ENCODE measurements at places on chromosomes 11 and 22.

GRCh38 chr11:93933230-93933629 is 82.8 kb upstream of the VSTM5 start:
- no peak for DNase-seq

GRCh38 chr11:64990222-64990923 is 6.4 kb downstream of the BATF2 start:
- no peak for DNase-seq

- DNase-seq = no peak
Measured at GRCh38 chr22:32707971-32708370, 93.5 kb upstream of the TIMP3 start.

DNA sequence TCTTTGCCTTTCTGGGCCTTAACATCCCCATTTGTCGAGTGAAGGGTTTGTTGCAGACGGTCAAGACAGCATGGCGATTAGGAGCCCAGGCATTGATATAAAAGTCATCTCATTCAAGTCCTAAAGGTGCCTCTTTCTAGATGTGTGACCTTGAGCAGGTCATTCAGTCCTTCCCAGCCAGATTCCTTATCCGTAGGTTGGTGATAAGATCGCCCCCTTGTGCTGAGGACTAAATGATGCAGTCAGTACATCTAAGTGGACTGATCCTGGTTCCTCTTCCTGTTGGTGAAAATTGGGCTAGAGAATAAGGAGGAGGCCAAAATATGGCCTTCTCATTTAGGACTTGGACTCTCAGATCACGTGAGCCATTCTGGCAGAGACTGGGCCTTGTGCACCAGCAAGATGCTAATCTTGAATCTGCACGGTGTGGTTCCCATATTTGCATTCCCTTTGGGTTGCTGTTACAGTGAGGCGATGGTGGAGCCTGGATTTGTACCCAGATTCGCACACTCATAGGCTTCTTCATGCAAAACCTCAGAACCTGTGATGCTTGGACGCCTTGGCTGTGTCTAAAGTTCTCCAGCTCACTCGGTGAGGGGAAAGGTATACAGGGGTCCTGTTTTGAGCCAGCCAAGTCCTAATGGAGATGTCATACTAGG is 156.8 kb downstream of the MYO18B start:
- DNase-seq = no peak

GRCh38 chr11:13207665-13208594 is 69.7 kb upstream of the BMAL1 start:
- no peak for DNase-seq

GRCh38 chr11:1647901-1648652 is 18.5 kb downstream of the KRTAP5-5 start:
- DNase-seq = no peak

GRCh38 chr11:122813176-122813893 is 25.0 kb upstream of the CRTAM start:
- no peak for DNase-seq

- DNase-seq = no peak
Measured at GRCh38 chr11:36151933-36152580, 137.2 kb downstream of the COMMD9 start.

Data from CD8-positive, alpha-beta memory T cell (primary cell).